GM12892 (cell line): ENCODE measurements at places on chromosomes 3 and 15.

DNA sequence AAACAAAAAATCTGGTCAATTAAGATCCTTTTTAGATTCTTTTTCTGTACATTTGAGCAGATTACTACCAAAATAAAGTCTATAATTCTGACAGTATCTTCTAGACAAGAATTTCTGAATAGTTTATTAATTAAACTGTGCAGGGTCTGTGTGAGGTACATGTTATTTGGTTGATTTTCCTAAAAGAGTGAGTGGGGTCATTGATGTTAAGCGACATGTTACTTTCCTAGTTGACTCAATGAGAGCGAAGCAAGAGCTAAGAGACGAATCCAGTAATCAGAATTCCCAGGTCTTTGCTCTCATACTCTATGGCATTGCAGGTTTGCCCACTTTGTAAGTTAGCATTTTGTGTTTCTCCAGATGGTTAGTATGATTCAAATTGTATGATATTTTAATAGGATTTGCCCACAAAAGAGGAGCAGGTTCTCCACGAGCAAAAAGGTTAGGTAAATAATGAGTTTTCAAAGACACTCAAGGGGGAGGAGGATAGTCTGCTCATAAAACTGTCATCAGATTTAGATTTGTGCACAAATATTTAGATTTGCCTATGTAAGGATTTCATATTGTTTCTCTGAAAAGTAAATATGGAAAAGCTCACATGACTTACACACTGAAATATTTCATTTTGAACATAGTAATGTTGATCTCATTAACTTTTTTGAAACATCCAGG is 217.2 kb upstream of the CGNL1 start:
- no peak for DNase-seq

- DNase-seq = no peak
Measured at GRCh38 chr3:70519913-70520659, 207.6 kb upstream of the MDFIC2 start.

GRCh38 chr3:75294124-75294523 is 370.0 kb upstream of the FRG2C start:
- no peak for DNase-seq

GRCh38 chr15:39238443-39238842 is 342.4 kb upstream of the THBS1 start:
- no peak for DNase-seq

- peak; percentile 16 for DNase-seq
Measured at GRCh38 chr3:179348325-179349013, 960 bp downstream of the MFN1 start.

- no peak for DNase-seq
Measured at GRCh38 chr15:90869601-90870353, 1.4 kb downstream of the FURIN start.

DNA sequence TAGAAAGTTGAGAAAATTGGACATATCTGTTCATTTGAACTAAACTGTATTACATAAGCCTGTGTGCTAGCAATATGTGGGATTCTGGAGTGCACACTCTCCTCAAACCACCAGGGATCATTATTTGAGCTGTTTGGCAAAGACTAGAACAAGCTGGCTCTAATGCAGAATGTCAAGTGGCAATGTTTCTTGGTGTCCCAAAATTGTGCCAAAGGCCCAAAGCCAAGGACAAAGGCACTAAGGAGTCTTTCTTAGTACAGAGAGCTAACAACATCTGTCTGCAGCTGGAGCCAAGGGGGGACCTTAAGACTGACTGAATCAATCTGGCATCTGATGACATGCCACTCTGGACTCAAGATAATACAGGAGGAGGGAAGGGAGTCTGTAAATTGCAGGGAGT is 76.7 kb upstream of the STRIT1 start:
- DNase-seq = no peak

- no peak for DNase-seq
Measured at GRCh38 chr3:124599147-124599765, 131.0 kb upstream of the UMPS start.

- no peak for DNase-seq
Measured at GRCh38 chr15:77574521-77575202, 58.0 kb downstream of the LINGO1 start.

DNA sequence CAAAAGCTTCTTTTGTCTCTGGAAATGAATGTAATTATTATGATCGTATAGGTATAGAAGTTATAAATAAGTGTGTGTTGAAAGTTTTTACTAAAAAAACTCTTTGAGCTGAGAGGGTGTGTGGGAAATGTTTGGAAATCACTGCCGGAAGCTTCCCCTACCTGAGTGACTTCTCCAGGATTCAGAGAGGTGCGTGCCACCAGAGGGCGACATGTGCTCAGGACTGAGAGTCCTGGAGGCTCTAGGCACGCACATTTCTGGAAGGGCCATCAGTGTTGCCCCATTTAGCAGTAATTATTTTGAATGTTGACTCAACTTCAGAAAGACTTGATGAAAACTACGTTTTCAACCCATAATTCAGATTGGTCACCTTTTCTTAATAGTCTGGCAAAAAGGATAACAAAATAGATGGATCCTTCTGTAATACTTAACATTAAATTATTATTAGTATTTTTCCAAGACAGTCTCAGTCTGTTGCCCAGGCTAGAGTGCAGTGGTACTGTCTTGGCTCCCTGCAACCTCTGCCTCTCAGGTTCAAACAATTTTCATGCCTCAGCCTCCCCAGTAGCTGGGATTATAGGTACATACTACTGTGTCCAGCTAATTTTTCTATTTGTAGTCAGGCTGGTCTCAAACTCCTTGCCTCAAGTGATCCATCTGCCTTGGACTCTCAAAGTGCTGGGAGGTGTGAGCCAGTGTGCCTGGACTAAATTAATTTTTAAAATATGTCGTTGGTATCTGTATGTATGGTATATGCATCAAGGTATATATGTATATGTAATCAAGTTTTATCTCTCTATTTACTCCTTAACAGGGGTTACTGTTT is 34.5 kb downstream of the GPR171 start:
- no peak for DNase-seq

GRCh38 chr3:113409676-113410075 is 31.6 kb downstream of the CFAP44 start:
- no peak for DNase-seq
